ENCODE measurements at places on chromosomes 3 and 15.
A peak's percentile ranks its signal among the peaks of the same experiment; 100 is the strongest.

DNA sequence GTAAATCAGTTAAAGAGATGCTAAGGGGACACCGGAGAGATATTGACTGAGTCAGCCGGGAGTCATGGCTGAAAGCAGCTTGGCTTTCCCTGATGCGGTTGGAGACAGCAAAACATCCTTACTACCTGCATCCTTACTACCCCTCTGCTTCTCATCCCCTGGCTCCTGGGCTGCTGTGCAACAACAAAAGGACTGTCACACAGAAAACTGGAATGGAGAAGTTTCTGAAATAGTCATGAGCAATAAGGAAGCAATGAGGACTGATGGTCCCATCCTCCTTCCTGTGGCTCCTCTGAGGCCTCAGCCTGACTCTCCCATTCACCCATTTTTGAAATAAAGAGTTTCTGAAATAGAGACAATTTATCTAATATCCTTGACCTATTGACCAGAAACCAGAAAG, 1.1 kb downstream of the HCLS1 start:
- H3K27me3 ChIP-seq, result no peaks in the 10 kb centered on the region
- peak overlapping the region; percentile 99 for H3K27ac ChIP-seq
- H3K36me3 ChIP-seq, result peaks cover 11% of the 10 kb centered on the region
- peaks cover 58% of the 10 kb centered on the region for H3K4me1 ChIP-seq
- no peak for DNase-seq
- peak overlapping the region; percentile 96 for H3K4me3 ChIP-seq

- H3K4me1 ChIP-seq, result no peaks in the 10 kb centered on the region
- H3K27me3 ChIP-seq, result peaks cover 39% of the 10 kb centered on the region
- DNase-seq, result no peak
- no peak overlapping the region for H3K27ac ChIP-seq
These were observed 139.6 kb downstream of the IL20RB start for GRCh38 chr3:137097386-137097785.

- no peak for DNase-seq
- no peak overlapping the region for H3K27ac ChIP-seq
- H3K27me3 ChIP-seq, result no peaks in the 10 kb centered on the region
These were observed 5.9 kb downstream of the TAGLN3 start for GRCh38 chr3:112004669-112005068.

GRCh38 chr3:11621077-11621476, 22.6 kb downstream of the VGLL4 start:
- H3K4me3 ChIP-seq, result no peak overlapping the region
- peaks cover 56% of the 10 kb centered on the region for H3K4me1 ChIP-seq
- H3K27me3 ChIP-seq, result no peaks in the 10 kb centered on the region
- H3K27ac ChIP-seq, result peak overlapping the region; percentile 51

GRCh38 chr15:86555939-86556338, 476.3 kb downstream of the AGBL1 start:
- H3K4me1 ChIP-seq, result no peaks in the 10 kb centered on the region
- H3K4me3 ChIP-seq, result no peak overlapping the region
- H3K36me3 ChIP-seq, result no peaks in the 10 kb centered on the region
- H3K27ac ChIP-seq, result no peak overlapping the region
- DNase-seq, result no peak

DNA sequence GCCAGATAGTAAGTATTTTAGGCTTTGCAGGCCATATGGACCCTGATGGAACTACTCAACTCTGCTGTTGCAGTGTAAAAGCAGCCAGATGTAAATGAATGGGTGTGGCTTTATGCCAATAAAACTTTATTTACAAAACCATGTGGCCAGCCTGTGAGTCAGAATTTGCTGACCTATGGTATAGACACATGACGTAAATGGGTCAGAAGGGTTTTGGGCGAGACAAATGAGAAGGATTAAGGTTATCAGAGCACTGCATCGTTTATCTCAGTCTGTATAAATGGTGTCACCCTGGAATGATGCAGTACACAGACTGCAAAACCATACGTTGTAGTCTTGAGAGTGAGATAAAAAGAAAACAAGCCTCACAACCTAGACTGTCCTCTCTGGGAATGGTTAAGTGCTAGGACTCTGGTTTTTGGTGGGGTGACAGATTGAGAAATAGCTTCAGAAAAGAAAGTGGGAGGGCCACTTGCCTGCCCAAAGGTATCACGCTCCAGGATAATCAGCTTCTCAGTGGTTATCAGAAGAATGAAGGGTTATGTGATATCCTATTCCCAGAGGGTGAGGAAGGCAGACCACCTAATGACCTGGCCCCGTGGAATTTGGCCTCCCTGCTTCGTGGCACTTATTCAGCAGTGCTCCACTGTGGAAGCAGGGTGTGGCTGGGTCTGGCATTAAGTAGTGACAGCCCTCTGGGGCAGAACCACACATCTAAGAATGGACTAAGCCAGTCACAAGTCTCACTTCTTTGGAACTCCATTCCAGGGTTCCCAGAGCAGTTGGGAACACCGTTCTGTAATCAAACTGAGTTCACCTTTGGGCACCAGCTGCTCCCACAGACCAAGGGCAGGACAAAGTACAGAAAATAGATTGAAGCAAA, 46.1 kb downstream of the ABHD5 start:
- no peak overlapping the region for H3K27ac ChIP-seq
- DNase-seq, result no peak
- H3K27me3 ChIP-seq, result no peaks in the 10 kb centered on the region
- H3K4me3 ChIP-seq, result no peak overlapping the region
- peaks cover 8% of the 10 kb centered on the region for H3K36me3 ChIP-seq

Measured in T-helper 17 cell (primary cell).